ENCODE measurements at places on chromosomes 3 and 15. TPM values are rescaled to one million over a fixed set of nuclear protein-coding genes. Genes with fewer than 3 reads are reported as not detected.

Gene TAGLN3
- not detected for total RNA-seq

Gene DLL4
- 0.55 TPM for total RNA-seq

Gene CALML4
- 10.9 TPM for total RNA-seq

DNA sequence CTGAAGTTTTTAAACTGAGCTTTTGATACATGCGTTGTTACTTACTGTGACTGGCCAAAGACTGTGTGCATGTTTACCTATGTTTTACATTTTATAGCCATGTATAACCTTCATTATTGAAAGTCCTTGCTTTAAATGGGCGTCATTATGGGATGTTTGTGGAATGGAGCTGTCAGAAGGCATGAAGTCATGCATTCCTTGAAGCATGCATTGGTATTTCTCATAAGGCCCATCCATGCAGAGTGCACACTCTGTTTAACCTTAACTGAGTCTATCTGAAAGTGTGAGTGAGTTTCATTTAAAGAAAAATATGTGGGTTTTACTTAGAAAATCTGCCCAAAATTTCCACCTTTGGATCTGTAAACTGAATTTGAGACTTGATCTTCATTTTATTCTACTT lies 51.1 kb downstream of the PSMD6 start:
- H3K4me3 ChIP-seq = no peak overlapping the region
- H3K27me3 ChIP-seq = no peaks in the 10 kb centered on the region
- H3K36me3 ChIP-seq = no peaks in the 10 kb centered on the region
- peaks cover 16% of the 10 kb centered on the region for H3K4me1 ChIP-seq

Gene IL16
- total RNA-seq = 0.65 TPM

GRCh38 chr3:147977001-147977400 lies 567.8 kb downstream of the ZIC1 start:
- H3K27ac ChIP-seq = no peak overlapping the region
- no peaks in the 10 kb centered on the region for H3K27me3 ChIP-seq
- H3K36me3 ChIP-seq = no peaks in the 10 kb centered on the region

Gene NR2E3
- total RNA-seq = 2.1 TPM

GRCh38 chr3:191387441-191388077 lies 57.2 kb upstream of the UTS2B start:
- H3K4me3 ChIP-seq = no peak overlapping the region
- no peak overlapping the region for H3K27ac ChIP-seq
- peaks cover 19% of the 10 kb centered on the region for H3K36me3 ChIP-seq
- no peaks in the 10 kb centered on the region for H3K27me3 ChIP-seq
- H3K4me1 ChIP-seq = no peaks in the 10 kb centered on the region
- no peak for DNase-seq
